Activated T-helper 1 cell treated with anti-CD3 and anti-CD28 coated beads, Interleukin-12 subunit alpha, Interleukin-12 subunit beta, Interleukin-2, Interleukin-4 antibody, amounts not matched to agents 30 ng/mL and 10 ng/mL and 1 ng/mL, durations not matched to agents 14 hours and 24 hours and 36 hours (primary cell): ENCODE measurements at places on chromosomes 11 and 22. TPM values are rescaled to one million over a fixed set of nuclear protein-coding genes. Genes with fewer than 3 reads are reported as not detected.

DNA sequence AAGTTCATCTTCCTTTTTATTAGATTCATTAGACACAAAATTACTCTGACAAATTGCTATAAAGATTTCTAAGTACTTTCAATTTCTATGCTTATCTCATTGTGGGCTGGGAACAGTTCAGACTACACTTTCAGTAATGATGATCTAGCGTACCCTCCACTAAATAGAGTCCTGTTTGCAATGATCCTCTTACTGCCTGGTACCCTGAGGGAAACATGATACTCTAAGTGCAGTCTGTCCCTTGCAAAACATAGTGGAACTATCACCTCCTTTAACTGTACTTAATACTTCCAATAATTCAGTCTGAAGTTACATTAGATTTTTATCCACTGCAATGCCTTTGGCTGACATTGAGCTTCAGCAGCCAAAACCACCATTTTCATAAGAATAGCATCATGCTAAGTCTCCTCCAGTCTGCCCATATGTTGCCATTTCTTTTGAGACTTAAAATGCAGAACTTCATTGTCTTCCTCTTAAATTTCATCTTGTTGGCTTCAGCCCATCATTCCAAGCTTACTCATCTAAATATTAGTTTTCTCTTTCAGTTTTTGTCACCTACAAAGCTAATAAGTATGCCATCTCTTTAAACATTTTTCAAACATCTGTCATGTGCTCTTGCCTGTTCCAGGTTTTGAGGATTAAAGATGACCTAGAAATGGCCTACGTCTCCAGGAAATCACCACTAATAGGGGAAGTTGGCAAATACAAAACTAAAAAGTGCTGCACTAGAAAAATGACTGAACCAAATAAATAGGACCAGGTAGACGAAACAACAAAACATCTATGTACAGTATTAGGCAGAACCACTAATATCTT lies 55.5 kb downstream of the PAK1 start:
- H3K36me3 ChIP-seq, result no peaks in the 10 kb centered on the region
- no peaks in the 10 kb centered on the region for H3K27me3 ChIP-seq
- H3K4me1 ChIP-seq, result no peaks in the 10 kb centered on the region
- DNase-seq, result no peak
- H3K27ac ChIP-seq, result no peak overlapping the region

DNA sequence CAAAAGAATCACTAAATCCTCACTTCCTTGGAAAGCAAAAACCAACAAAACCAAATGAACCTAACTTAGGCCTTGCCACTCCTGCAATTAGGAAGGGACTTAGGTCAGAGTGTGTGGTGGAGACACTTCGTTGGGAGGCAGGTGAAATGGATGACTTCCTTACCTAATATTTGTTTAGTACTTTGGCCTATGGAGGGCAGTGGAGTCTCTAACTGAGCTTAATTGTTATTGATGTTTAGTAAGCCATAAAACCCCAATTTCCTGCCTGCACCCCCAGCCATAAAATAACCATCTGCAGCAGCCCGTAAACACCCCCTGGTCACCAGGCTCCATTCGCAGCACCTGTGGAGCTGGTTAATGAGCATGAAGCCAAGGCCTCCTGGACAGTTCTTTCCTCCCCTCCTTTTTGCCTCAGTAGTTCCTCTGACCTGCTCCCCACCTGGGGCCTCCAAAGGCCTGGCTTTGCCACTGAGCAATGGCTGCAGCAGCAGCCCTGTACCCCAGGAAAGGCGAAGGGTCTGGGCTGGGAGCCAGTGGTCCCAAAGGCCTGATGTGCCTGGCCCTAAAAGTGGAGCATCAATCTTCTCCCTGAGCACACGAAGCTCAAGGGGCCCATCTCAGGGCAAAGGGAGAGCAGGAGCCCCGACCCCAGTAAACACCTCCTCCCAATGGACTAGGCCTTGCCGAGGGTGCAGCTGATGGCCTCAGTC lies 15.6 kb upstream of the SYT13 start:
- H3K4me3 ChIP-seq, result no peak overlapping the region
- no peaks in the 10 kb centered on the region for H3K4me1 ChIP-seq
- DNase-seq, result no peak
- H3K27me3 ChIP-seq, result peaks cover 5% of the 10 kb centered on the region
- H3K27ac ChIP-seq, result no peak overlapping the region

- no peaks in the 10 kb centered on the region for H3K4me1 ChIP-seq
- DNase-seq, result no peak
- no peaks in the 10 kb centered on the region for H3K36me3 ChIP-seq
Measured at GRCh38 chr11:84236436-84236835, 950.3 kb upstream of the CCDC90B start.

DNA sequence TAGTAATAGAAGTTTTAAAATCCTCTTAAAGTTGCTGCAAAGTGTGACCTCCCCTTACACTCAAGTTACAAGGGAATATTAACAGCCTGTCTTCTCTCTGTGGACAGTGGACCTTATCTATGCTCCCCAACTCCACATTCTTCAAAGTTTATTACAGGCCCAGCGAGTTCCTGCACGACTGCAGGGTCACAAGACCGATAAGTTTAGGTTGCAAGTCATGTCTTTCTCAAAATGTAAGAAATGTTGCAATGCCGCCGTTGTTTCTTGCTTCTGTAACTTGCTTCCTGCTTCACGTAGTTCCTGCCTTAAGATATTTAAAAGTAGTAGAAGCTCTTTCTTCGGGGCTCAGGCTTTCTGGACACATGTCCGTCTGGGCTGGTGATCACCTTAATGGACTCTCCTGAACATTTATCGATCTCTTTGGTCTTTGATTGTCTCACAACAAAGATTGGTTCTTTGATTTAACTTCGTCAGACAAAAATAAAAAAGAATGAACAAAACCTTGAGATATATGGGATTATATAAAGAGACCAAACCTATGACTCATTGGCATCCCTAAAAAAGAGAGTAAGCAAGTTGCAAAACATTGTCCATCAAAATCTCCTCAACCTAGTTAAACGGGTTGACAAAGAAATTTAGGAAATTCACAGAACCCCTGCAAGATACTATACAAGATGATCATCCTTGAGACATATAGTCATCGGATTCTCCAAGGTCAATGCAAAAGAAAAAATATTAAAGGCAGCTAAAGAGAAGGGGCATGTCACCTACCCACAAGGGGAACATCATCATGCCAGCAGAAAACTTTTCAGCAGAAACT lies 45.4 kb upstream of the GLYAT start:
- no peak overlapping the region for H3K27ac ChIP-seq
- H3K27me3 ChIP-seq, result peaks cover 3% of the 10 kb centered on the region
- no peaks in the 10 kb centered on the region for H3K4me1 ChIP-seq
- H3K36me3 ChIP-seq, result no peaks in the 10 kb centered on the region
- H3K4me3 ChIP-seq, result no peak overlapping the region

BARX2 gene
- total RNA-seq, result 8.8 and 9.1 TPM in 2 replicates

- no peaks in the 10 kb centered on the region for H3K4me1 ChIP-seq
- no peak overlapping the region for H3K27ac ChIP-seq
- peaks cover 3% of the 10 kb centered on the region for H3K27me3 ChIP-seq
- H3K36me3 ChIP-seq, result no peaks in the 10 kb centered on the region
- DNase-seq, result no peak
- H3K4me3 ChIP-seq, result no peak overlapping the region
Measured at GRCh38 chr11:126764231-126764630, 236.3 kb downstream of the KIRREL3 start.

DNA sequence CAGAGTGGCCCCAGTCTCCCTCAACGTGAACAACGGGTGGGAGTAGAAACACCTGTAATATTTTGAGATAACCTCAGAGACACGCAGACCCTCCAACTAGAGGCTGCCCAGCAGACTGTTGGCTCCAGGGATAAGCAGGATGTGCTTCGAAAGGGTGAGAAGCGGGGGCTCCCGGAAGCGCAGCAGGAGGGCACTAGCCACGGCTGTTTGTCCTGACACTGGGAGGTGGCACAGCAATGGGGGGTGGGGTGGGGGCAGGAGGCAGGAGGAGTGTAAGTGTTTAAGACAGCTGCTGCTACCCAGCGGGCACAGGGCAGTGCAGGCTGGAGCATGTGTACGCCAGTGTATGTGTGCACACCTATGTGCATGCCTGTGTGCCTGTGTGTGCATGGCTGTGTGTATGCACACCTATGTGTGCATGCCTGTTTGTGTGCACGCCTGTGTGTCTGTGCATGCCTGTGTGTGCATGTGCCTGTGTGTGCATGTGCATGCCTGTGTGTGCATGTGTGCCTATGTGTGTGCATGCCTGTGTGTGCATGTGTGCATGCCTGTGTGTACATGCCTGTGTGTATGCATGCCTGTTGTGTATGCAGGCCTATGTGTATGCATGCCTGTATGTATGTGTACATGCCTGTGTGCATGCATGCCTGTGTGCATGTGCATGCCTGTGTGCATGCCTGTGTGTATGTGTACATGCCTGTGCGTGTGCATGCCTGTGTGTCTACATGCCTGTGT lies 154.7 kb downstream of the SHANK2 start:
- H3K27me3 ChIP-seq, result peaks cover 2% of the 10 kb centered on the region
- no peak overlapping the region for H3K4me3 ChIP-seq
- DNase-seq, result no peak
- no peaks in the 10 kb centered on the region for H3K4me1 ChIP-seq

DNA sequence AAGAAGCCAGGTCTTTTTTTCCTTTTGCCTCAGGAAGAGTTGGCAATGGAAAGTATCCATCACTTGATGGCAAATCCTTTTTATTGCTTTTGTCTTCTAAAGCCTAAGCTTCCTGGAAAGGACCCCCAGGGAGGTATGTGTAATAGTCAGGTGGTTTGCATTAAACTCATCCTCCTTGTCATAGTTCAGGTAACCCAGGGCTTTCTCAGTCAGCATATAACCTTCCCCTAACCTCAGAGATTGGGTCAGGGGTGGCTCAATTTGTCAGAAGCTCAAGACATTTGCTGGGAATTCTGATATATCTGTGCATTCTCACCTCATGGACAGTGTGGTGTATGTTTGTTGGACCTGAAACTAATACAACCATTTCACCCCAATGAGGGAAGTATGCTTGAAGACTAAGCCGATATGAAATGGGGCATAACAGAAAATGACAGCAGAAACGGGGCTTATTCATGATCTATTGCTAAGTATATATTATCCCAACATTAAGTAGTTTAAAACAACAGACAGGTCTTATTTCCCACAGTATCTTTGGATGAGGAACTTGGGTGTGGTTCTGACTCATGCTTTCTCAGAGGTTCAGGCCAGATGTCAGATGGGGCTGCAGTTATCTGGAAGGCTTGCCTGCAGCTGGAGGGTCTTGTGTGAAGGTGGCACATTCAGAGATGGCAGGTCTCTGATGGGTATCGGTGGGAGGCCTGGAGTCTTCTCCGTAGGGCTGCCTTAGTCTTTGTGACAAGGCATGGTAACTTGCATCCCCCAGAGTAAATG lies 135.8 kb upstream of the SPON1 start:
- no peak for DNase-seq
- H3K27me3 ChIP-seq, result no peaks in the 10 kb centered on the region
- H3K36me3 ChIP-seq, result no peaks in the 10 kb centered on the region
- no peak overlapping the region for H3K4me3 ChIP-seq

OR4B1 gene
- not detected in 2 replicates for total RNA-seq

GRCh38 chr22:20448630-20449029 lies 11.0 kb upstream of the SCARF2 start:
- H3K36me3 ChIP-seq, result peaks cover 6% of the 10 kb centered on the region
- DNase-seq, result no peak
- no peaks in the 10 kb centered on the region for H3K27me3 ChIP-seq
- no peak overlapping the region for H3K27ac ChIP-seq

DNA sequence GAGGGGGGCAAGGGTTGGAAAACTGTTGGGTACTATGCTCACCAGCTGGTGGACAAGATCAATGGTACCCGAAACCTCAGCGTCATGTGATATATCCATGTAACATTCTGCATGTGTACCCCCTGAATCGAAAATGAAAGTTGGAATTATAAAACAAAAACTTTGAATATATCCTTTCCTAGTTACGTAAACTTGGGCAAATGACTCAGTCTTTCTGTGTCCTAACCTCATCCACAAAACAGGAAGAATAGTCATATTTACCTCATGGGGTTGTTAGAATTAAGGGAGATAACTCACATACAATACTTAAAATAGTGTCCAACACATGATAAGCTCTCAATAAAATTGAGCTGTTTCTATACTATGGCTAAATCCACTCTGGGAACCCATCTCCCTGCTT lies 620.1 kb upstream of the KIRREL3 start:
- no peak for DNase-seq
- H3K36me3 ChIP-seq, result no peaks in the 10 kb centered on the region
- H3K4me1 ChIP-seq, result peaks cover 9% of the 10 kb centered on the region
- H3K4me3 ChIP-seq, result no peak overlapping the region
- H3K27me3 ChIP-seq, result peaks cover 6% of the 10 kb centered on the region
- no peak overlapping the region for H3K27ac ChIP-seq

GRCh38 chr11:67436459-67437081 lies 912 bp downstream of the PTPRCAP start:
- DNase-seq, result peak; percentile 63
- H3K27ac ChIP-seq, result peak overlapping the region; percentile 92
- peaks cover 37% of the 10 kb centered on the region for H3K4me1 ChIP-seq
- H3K4me3 ChIP-seq, result peak overlapping the region; percentile 90

GRCh38 chr11:64185175-64185692 lies 737 bp upstream of the STIP1 start:
- H3K27me3 ChIP-seq, result peaks cover 2% of the 10 kb centered on the region
- H3K36me3 ChIP-seq, result peaks cover 17% of the 10 kb centered on the region
- H3K27ac ChIP-seq, result peak overlapping the region; percentile 78
- H3K4me1 ChIP-seq, result peaks cover 33% of the 10 kb centered on the region

DNA sequence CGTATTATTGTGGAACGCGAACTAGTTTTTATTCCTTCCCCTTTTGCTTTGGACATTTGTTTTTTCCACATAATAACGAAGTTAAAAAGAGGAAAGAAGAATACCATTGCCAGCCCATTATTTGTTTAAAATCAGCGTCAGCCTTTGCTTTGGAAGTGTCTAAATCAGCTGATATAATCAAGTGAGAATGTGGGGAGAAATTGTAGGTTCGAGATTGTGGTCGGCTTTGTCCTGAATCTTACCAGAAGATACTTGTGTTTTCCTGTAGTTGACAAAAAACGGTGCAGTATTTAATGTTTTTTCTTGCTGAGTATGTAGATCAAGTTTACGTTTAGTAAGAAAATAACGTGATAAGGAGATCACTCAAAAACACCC lies 935 bp downstream of the ZNF143 start:
- H3K27me3 ChIP-seq, result no peaks in the 10 kb centered on the region
- peak overlapping the region; percentile 98 for H3K4me3 ChIP-seq
- H3K27ac ChIP-seq, result peak overlapping the region; percentile 88
- H3K36me3 ChIP-seq, result peaks cover 14% of the 10 kb centered on the region

SUSD2 gene
- total RNA-seq, result 0.73 and 0.83 TPM in 2 replicates
